DMS79 (cell line): ENCODE measurements at places on chromosomes 5 and 9.
A peak's percentile ranks its signal among the peaks of the same experiment; 100 is the strongest.

- DNase-seq = no peak
Observed at GRCh38 chr9:108905494-108905893, 28.4 kb downstream of the ELP1 start.

DNA sequence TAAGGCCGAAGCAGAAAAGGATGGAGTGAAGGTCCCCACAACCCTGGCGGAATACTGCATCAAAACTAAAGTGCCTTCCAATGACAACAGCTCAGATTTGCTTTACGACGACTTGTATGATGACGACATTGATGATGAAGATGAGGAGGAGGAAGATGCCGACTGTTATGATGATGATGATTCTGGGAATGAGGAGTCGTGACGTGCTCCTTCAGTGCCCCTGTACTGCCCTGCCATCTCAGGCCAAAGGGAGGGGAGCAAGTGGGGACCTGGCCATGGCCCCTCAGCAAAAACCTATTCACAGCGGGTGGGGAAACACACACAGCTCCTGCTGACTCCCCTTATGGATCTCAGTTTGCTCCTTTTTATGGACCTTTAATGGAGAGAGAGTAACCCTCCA, 100.1 kb downstream of the UBE2R2 start:
- DNase-seq = no peak

- no peak for DNase-seq
Observed at GRCh38 chr5:53059281-53059680, 50.3 kb downstream of the MOCS2 start.

GRCh38 chr5:135063056-135063445, 29.0 kb upstream of the PITX1 start:
- no peak for DNase-seq

- no peak for DNase-seq
Observed at GRCh38 chr5:128426090-128426534, 111.9 kb downstream of the FBN2 start.

GRCh38 chr5:76014005-76014404, 69.2 kb upstream of the SV2C start:
- no peak for DNase-seq

DNA sequence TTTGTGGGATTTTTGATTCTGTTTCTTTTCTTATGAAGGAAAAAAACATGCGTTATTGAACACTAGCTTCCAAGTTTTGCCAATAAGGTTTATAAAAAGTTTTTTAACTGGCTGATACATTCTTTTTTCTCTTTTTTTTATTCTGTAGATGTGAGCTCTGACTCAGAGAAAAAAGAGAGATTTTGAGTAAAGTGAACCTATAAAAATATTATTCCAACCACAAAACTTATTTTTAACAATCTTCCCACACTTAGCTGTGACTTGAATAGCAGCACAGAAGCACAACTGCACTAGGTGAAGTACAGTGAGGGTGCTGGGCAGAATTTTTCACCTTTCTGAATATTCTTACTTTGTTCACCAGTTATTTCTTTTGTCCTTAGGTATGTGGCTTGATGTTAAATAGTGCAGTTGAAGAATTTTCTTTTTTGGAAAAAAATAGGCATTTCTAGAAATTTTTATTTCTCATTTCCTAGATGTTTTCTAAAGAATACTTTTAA, 41.6 kb downstream of the CHSY3 start:
- DNase-seq = no peak

DNA sequence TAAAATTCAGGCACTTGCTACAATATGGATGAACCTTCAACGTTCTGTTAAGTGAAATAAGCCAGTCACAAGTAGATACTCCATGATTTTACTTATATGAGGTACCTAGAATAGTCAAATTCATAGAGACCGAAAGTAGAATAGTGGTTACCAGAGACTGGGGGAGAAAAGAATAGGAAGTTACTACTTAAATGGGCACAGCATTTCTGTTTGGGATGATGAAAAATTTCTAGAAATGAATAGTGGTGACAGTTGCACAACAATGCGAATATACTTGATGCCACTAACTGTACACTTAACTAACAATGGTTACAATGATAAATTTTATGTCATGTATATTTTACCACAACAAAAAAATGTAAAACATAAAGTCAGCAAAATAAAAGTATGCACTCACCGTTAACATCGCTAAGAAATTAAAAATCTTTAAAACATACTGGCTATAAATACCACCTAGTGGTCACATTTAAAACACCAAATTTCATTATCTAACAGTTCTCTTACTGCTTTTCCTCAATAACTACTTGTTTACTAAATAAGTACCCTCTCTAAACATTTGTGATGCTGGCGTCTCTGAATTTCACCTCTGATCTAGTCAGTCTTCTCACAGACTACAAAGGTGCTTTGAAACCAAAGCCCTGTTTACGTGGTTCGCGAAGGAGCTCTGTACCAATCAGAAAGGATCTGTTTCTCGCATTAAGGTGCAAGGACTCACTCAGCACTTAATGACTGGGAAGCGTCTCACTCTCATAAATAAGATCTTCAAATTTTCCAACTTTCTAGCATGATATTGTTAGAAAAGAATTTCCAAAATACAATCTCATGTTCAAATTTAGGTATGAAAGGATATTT, 22.7 kb downstream of the KIF3A start:
- no peak for DNase-seq

GRCh38 chr9:33065157-33066076, 11.1 kb downstream of the SMU1 start:
- DNase-seq = no peak

- DNase-seq = no peak
Observed at GRCh38 chr5:154288145-154288544, 97.6 kb downstream of the GALNT10 start.

- DNase-seq = no peak
Observed at GRCh38 chr5:54619731-54620130, 102.2 kb downstream of the SNX18 start.

GRCh38 chr5:39624268-39624886, 199.6 kb upstream of the DAB2 start:
- DNase-seq = no peak

DNA sequence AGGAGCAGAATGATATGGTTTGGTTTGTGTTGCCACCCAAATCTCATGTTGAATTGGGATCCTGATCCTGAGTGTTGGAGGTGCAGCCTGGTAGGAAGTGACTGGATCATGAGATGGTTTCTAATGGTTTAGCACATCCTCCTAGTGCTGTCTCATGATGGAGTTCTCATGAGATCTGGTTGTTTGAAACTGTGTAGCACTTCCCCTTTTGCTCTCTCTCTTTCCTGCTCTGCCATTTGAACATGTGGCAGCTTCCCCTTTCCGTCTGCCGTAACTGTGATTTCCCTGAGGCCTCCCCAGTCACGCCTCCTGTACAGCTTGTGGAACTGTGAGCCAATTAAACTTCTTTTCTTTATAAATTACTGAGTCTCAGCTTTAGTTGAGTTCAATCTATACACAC, 756.8 kb upstream of the CDH6 start:
- DNase-seq = no peak

GRCh38 chr9:16103620-16104397, 551.0 kb downstream of the CCDC171 start:
- DNase-seq = no peak

- no peak for DNase-seq
Observed at GRCh38 chr5:172178301-172178987, 9.6 kb downstream of the STK10 start.

DNA sequence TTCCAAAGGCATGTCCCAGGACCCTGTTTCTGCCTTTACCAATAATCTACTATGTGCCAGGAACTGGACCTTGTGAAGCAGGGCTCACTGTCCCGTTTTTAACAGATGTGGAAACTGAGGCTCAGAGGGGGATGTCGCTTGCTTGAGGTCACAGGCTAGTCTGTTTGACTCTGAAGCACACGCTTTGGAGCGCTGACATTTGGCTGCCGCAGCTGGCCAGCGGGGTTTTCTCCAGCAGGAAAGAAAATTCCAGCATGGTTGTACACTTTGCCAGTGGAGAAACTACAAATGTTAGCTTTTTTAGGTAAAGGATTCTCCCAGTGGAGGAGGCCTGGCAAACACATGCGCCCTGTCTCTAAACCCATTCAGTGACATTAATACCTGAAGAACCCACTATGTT, 50.5 kb downstream of the SH3PXD2B start:
- DNase-seq = no peak

GRCh38 chr5:29547236-29547865, 1646.1 kb upstream of the CDH6 start:
- DNase-seq = no peak

GRCh38 chr9:84315278-84315877, 25.2 kb downstream of the SLC28A3 start:
- DNase-seq = no peak

- DNase-seq = peak; percentile 51
Observed at GRCh38 chr5:74895906-74896305, 29.7 kb upstream of the FAM169A start.

DNA sequence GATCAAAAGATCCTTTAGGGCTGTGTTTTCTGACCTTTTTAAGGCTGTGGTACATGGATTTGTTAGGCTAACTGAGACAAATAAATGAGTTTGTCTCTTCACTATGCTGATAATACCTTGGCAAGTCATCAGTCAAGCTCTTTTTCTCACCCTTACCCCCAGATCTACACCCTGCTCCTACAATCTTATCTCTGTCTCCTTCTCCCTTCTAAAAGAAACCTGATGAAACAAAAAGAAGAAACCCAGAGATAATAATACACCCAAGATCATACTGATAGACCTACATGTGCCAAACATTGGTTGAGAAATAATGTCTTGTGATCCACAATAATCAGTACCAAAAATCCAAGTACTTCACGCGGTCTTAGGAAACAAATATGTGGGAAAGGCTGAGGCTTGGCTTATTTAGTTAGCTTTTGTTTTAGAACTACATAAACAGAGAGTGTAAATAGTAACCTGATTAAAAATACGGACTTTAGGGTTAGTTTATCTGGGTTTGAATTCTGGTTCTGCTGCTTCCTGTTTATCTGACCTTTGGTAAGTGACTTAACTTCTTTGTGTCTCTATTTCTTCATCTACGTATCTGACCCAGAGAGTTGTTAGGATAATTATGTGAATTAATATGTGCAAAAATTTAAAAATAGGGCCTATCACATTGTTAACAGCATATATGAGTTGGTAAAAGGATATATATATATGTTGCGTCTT, 24.8 kb upstream of the PDCD1LG2 start:
- DNase-seq = no peak

GRCh38 chr5:66689522-66690220, 93.5 kb downstream of the MAST4 start:
- no peak for DNase-seq

DNA sequence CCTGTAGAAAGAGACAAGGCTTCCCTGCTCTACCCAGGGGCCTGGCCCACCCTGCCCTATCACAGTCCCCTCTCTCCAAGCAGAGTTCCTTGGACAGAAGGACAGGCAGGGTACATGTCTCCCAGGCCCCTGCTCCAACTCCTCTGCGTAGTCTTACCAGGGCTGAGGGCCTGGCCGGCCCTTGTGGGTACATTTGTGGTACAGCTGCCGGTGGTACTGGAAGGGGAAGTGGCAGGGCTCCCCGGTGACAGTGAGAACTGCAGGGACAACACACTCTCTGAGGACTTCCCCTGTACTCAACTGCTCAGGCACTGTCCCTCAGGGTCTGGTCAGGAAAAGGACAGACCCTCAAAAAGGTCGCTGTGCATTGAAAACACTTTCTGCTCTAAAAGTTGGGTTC, 3.6 kb downstream of the F12 start:
- DNase-seq = no peak

DNA sequence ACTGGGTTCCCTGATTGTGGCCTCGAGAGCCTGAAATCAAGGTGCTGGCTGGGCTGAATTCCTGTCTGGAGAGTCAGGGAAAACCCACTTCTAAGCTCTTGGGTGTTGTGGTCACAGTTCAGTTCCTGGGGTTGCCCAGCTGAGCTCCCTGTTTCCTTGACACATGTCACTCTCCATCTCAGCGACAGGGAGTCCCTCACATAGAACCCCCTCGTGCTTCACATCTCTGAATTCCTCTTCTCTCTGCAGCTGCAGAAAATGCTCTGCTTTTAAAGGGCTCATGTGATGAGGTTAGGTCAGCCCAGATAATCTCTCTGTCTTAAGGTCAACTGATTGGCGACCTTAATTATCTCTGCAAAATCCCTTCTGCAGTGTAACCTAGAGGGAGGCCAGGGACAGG, 53.5 kb upstream of the NFIL3 start:
- DNase-seq = no peak

- DNase-seq = no peak
Observed at GRCh38 chr5:120415985-120416384, 48.1 kb upstream of the PRR16 start.

- no peak for DNase-seq
Observed at GRCh38 chr5:345404-346195, 24.1 kb downstream of the AHRR start.

GRCh38 chr5:159107308-159107707, 7.6 kb upstream of the EBF1 start:
- DNase-seq = no peak

DNA sequence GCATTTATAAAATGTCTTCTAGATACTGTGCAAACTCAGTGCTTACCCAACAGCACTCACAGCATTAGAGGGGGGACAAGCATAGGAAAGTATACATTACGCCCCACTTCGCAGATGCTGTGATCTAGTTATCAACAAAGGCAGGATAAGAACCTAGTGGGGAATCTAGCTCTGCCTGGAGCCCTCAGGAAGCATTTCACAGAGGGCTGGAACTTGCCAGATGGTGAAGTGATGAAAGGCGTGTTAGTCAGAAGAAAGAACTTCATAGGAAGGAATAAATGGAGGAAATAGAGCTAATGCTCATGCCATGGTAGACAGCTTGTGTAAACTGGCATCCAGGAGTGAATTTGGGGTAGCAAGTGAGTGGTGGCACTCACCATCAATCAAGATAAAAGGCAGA, 25.8 kb downstream of the DIRAS2 start:
- DNase-seq = no peak

GRCh38 chr9:105076729-105077128, 148.8 kb upstream of the ABCA1 start:
- DNase-seq = no peak

GRCh38 chr5:112732131-112732530, 5.6 kb upstream of the APC start:
- DNase-seq = no peak
